G401 (cell line): ENCODE measurements at places on chromosomes 1 and 21.

DNA sequence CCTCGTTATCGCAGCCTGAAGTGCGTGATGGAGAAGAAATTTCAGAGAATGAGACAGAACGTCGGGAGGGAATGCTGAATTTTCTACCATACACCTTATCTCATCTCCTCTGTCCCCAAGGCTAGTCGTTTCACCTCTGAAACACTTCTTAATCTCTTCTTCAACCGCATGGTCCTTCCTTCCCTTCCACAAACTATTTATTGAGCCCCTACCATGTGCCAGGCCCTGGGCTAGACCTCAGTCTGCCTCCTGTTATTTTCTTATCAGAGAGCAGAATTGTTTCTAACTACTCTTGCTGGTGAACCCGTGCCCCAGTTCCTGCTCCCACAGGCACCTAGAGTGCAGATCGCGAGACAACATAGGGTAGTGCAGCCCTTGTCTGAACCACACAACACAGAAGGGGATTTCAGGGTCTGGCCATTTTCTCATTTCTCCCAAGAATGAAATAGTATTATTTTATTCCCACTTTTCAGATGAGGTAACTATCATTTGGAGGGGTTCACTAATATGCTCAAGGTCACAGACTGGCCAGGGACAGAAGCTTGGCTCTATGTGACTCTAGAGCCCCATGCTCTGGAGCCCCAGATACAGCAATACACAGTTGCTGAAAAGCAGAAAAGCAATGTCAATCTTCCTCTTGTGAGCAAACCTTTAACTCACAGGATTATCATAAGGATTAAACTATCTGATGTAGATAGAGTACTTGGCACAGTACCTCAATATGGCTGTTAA lies 598 bp upstream of the ADIPOR1 start:
- DNase-seq, result no peak

- DNase-seq, result no peak
Observed at GRCh38 chr1:168598125-168598524, 21.7 kb downstream of the XCL1 start.

GRCh38 chr21:44819283-44820243 lies 1.7 kb upstream of the SUMO3 start:
- no peak for DNase-seq

- DNase-seq, result peak; percentile 56
Observed at GRCh38 chr1:2204415-2205190, 10.0 kb upstream of the FAAP20 start.

- DNase-seq, result peak; percentile 90
Observed at GRCh38 chr1:59422921-59423575, 126.2 kb downstream of the FGGY start.

DNA sequence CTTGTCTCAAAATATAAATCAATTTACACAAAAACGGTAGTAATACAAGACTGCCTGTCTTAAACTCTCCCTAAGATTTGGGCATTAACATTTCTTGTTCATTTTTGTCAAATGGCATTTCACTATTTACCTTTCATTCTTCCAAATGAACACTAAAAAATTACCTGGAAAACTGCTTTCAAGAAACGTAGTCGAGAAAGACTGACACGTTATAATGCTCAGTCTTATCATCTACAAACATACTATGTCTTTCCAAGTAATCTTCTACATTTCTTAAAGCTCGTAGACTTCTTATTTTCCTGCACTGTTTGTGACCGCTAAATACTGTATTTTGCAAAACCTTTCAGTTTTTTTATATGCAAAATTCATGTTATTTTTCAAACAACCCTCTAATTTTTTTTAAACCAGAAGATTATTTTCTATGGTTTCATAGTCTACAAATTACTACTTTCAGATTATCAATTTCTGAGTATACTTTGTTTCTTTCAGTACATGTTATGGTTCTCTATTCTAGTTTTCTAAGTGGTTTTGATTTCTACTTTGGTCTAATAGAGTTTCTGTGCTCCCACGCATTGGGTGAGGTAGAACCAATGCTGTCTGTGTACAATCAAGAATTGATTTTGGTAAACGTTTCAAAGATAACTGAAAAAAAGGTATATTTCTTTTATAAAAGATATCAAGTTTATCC lies 336.4 kb downstream of the SMYD3 start:
- no peak for DNase-seq

GRCh38 chr1:4805987-4806386 lies 151.6 kb downstream of the AJAP1 start:
- no peak for DNase-seq

- DNase-seq, result no peak
Observed at GRCh38 chr21:38992737-38993136, 187.0 kb downstream of the ETS2 start.

- DNase-seq, result no peak
Observed at GRCh38 chr1:47993416-47993740, 3.8 kb downstream of the TRABD2B start.

DNA sequence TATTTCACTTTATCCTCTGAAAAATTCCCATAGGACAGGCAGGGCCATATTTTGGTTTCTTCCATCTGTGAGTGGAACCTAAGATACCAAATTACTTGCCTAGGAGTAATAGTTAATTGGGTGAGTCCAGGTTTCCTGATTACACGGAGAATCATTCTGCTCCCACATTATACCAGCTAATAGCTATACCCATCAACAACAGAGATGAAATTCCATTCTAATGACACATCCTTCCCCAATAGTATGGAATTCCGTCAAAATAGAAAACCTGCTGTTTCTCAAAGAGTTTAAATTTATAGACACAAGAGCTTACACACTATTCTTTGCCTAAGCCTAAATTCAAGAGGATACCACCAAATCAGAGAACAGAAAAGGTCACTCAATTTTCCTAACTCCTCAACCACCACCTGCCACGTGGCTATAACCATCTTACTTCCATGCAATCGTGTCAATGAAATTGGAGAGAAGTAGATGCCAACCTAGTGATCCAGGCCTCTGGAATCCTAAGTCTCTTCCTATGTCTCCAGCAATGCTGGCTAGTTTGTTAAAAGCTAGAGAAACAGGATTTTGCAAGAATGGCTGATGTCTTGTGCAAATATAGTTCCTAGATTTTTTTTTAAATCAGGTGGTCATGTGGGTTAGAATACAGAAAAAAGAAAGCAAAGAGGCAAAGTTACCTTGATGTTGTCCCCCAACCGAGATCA lies 6.2 kb downstream of the PPT1 start:
- DNase-seq, result no peak

- DNase-seq, result no peak
Observed at GRCh38 chr1:89274411-89274857, 1.8 kb upstream of the GBP5 start.

DNA sequence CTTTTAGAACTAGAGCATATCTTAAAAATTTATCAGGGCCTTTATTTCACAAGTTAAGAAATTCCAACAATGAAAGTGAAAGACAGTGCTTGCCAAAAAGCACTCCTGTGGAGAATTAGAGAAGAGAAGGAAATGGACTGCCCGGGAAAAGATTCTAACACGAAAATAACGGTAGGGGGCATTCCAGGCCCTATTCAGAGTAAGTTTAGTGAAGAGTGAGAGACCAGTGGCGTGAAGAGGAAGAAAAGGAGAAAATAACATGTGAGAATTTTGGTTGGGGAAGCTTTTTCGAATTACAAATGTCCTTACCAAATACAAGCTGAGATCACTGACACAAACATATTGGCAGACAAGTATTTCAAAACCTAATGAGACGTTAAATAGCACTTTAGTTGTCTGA lies 38.4 kb upstream of the RBM34 start:
- DNase-seq, result peak; percentile 46

- DNase-seq, result no peak
Observed at GRCh38 chr1:94004924-94005323, 95.7 kb upstream of the GCLM start.

GRCh38 chr1:66644331-66644730 lies 107.9 kb upstream of the DYNLT5 start:
- no peak for DNase-seq

GRCh38 chr21:45135868-45136267 lies 61.5 kb downstream of the ADARB1 start:
- no peak for DNase-seq

DNA sequence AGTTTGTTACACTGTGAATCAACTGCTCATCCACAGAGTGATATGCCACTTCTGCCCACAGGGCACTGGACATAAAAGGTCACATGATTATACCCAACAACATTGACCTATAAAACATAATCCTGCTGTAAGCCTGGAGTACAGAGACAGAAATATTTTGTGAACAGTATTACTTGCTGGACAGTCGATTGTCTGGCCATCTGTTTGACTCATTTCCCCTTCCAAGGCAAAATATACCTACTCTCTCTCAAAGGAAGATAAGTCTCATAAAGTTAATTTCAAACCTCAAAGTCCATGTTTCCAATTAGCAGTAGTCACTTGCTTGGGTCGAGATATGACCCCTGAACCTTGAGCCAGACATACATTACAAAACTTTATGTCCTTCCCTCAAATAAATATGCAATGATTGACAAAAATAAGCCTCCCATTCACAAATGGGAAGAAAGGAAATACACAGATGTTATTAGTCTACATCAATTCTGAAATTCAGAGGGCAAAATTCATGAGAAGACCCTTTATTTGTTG lies 39.3 kb upstream of the RGS18 start:
- no peak for DNase-seq

DNA sequence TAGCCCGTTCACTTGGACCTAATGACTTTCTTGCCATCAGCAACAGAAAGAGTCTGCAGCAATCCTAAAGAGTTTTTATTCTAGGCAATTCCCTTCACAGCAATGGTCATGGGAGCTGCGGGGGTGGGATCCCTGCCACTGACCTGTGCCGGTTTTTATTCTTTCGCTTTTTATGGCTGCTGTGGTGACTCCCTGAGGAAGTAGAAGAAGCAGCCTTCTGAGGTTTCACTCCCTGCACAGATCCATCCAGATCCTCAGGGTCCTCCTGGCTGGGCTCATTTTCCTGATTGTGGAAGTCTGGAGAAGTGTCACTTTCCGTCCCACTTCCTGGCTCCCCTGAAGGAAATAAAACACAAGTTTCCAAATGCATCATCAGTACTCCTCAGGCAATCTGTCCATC lies 12.9 kb downstream of the MEAF6 start:
- no peak for DNase-seq

- DNase-seq, result no peak
Observed at GRCh38 chr1:19220991-19221390, 10.9 kb upstream of the UBR4 start.

GRCh38 chr1:59671066-59671952 lies 143.4 kb upstream of the HOOK1 start:
- DNase-seq, result no peak

DNA sequence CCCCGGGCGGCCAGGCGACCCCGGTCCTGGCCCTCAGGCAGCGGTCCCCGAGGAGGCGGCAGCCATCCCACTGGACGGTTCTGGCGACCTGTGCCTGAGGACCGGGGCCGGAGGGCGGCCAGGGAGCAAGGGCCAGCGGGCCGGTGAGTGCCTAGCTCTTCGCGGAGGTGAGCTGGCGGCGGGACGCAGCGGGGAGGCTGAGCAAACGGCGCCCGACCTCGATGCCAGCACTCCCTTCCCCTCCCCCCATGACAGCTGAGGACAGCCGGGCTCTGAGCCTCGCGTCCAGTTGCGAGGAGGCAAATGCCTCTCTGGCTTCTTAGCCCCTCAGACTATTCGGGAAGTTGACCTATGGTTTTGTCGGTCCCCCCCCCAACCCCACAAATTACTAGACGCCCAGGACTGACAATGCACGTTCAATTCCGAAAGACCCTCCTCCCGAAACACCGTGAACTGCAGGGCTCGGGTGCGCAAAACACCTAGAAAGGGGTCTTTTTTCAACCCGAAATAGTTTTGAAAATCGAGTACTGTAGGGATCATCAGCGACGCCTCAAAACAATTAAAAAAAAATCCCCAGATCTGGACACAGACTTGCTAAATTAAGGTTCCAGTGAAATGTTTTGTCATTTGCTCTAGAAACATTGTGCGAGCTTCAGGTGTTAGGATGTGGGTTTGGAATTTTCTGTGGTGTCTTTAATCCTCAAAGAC lies 8.3 kb downstream of the CDKN2C start:
- DNase-seq, result peak; percentile 61

DNA sequence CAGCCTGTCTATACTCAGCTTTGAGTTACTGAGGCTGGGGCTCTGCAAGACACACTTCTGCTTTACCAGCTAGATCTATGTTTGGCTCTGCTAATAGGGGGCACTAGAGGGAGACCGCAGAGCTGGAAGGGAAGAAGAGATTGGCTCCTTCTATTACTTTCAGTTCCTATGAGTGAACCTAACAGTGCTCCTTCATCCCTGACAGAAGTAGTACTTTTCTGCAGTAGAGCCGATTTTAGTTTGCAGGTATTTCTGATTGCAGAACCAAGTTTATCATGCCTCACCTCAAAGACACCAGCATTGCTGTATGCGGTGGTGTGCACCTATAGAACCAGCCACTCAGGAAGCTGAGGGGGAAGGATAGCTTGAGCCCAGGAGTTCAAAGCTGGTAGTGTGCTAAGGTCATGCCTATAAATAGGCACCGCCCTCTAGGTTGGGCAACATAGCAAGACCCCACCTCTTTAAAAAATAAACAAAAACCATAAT lies 5.7 kb upstream of the ZDHHC18 start:
- no peak for DNase-seq

DNA sequence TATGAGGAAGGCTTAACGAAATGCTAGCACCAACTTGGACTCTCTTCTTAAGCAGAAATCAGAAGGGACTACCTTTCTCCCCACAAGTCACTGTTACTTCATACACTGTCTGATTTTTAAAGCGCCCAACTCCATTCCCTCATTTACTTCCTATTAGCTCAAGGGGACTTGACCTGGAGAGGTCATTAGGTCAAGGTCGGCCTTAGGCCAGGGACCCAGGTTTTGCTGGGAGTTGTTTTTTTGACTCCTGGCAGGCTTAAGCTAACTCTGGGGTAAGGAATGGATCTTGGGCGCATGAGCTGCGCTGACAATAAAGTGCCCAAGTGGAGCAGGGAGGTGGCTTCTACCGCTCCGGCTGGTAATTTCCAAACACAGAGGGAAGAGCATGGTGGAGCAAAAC lies 16.8 kb downstream of the ADAR start:
- no peak for DNase-seq

DNA sequence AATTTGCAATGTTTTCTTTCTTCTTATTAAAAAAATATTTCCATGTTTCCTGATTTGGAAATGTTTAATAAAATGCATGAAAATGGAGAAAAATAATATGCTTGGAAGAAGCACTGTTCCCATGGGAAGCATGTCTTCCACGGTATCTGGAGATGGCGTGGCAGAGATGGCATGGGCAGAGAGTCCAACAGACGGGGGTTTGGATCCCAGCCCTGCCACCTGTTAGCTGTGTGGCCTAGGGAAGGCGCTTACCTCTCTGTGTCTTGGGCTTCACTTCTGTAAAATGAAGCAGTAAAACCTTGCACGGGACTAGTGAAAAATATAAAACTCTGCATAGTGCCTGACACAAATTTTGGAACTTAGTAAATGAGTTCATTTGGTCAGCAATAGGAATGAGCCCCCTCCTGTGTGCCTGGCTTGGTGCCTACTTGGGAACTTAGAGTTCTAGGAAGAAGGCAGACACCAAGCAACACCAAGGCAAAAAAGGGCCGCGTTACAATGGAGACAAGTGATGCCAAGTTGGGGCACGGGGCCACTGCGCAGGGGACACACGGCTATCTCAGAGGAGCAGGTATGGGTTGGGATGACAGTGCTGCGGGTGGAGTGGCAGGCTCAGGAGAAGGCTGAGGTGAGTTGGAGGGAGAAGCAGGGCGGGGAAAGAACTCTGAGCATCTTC lies 124.2 kb downstream of the KCNN3 start:
- no peak for DNase-seq
